A549 treated with RU486 at 1 μM for 4 hours (cell line): ENCODE measurements at places on chromosomes 11 and 22. TPM values are rescaled to one million over a fixed set of nuclear protein-coding genes. Genes with fewer than 3 reads are reported as not detected.

The LRRC4C gene
- total RNA-seq: not detected in 5 replicates

The NRGN gene
- total RNA-seq: 6.3 to 12.3 TPM (median 11.2 TPM) in 5 replicates

The SNX32 gene
- 0.07 TPM in 1 of 5 replicates, not detected in the others for total RNA-seq

The CRYBB1 gene
- not detected in 5 replicates for total RNA-seq

The ASCL2 gene
- total RNA-seq: 0.08 to 0.09 TPM in 2 of 5 replicates, not detected in the others

The DDTL gene
- 1.4 to 2.5 TPM (median 1.7 TPM) in 5 replicates for total RNA-seq

The PHLDA2 gene
- total RNA-seq: 98.6 to 158 TPM (median 143 TPM) in 5 replicates

The PYGM gene
- 0.21 to 0.43 TPM (median 0.30 TPM) in 5 replicates for total RNA-seq

The FOLR2 gene
- not detected in 5 replicates for total RNA-seq

The ASRGL1 gene
- 7.1 to 16.1 TPM (median 11.8 TPM) in 5 replicates for total RNA-seq

The ZNF214 gene
- 0.76 to 1.7 TPM (median 1.2 TPM) in 5 replicates for total RNA-seq

The CYTH4 gene
- 0.61 to 0.94 TPM (median 0.86 TPM) in 5 replicates for total RNA-seq

The CARD18 gene
- not detected in 5 replicates for total RNA-seq

The ROM1 gene
- total RNA-seq: 2.6 to 4.7 TPM (median 3.8 TPM) in 5 replicates

The ZBTB16 gene
- not detected in 5 replicates for total RNA-seq

The CFAP300 gene
- total RNA-seq: 4.9 to 7.1 TPM (median 6.6 TPM) in 5 replicates

The STK33 gene
- 2.5 to 5.6 TPM (median 3.5 TPM) in 5 replicates for total RNA-seq

The MUC6 gene
- total RNA-seq: 0.01 TPM in 2 of 5 replicates, not detected in the others

The GLYATL2 gene
- total RNA-seq: not detected in 5 replicates

The GRK2 gene
- total RNA-seq: 26.2 to 41.9 TPM (median 37.9 TPM) in 5 replicates

The NRIP3 gene
- total RNA-seq: 0.83 to 1.4 TPM (median 0.98 TPM) in 5 replicates

The SLC5A1 gene
- 0.03 to 0.05 TPM in 2 of 5 replicates, not detected in the others for total RNA-seq

The RAB36 gene
- 6.7 to 8.1 TPM (median 8.0 TPM) in 5 replicates for total RNA-seq

The DDX25 gene
- total RNA-seq: 0.10 TPM in 1 of 5 replicates, not detected in the others

The KCNK4 gene
- total RNA-seq: 0.21 TPM in 1 of 5 replicates, not detected in the others

The CD3G gene
- total RNA-seq: not detected in 5 replicates

The UNC93B1 gene
- 57.3 to 88.2 TPM (median 74.8 TPM) in 5 replicates for total RNA-seq

The OR5W2 gene
- not detected in 5 replicates for total RNA-seq

The TBC1D22A gene
- 9.3 to 10.3 TPM (median 9.9 TPM) in 5 replicates for total RNA-seq

The TYR gene
- total RNA-seq: not detected in 5 replicates

The FGF3 gene
- not detected in 5 replicates for total RNA-seq

The TANGO2 gene
- 11.5 to 15.5 TPM (median 13.7 TPM) in 5 replicates for total RNA-seq

The VSIG2 gene
- 0.23 TPM in 1 of 5 replicates, not detected in the others for total RNA-seq

The DDI1 gene
- total RNA-seq: not detected in 5 replicates

The OR52W1 gene
- not detected in 5 replicates for total RNA-seq

The SCT gene
- not detected in 5 replicates for total RNA-seq

The OR51B5 gene
- 0.07 to 0.09 TPM in 2 of 5 replicates, not detected in the others for total RNA-seq

The POU2AF2 gene
- total RNA-seq: not detected in 5 replicates

The DEFB131B gene
- not detected in 5 replicates for total RNA-seq

The CASP1 gene
- 0.16 to 0.61 TPM (median 0.56 TPM) in 5 replicates for total RNA-seq

The POTEH gene
- not detected in 5 replicates for total RNA-seq

The GUCY1A2 gene
- total RNA-seq: 0.02 to 0.13 TPM (median 0.06 TPM) in 4 of 5 replicates, not detected in the other

The FAM76B gene
- 6.9 to 10.8 TPM (median 8.8 TPM) in 5 replicates for total RNA-seq

The CBX6 gene
- total RNA-seq: 27.3 to 33.9 TPM (median 31.3 TPM) in 5 replicates
